ENCODE measurements at places on chromosomes 2 and 18.

DNA sequence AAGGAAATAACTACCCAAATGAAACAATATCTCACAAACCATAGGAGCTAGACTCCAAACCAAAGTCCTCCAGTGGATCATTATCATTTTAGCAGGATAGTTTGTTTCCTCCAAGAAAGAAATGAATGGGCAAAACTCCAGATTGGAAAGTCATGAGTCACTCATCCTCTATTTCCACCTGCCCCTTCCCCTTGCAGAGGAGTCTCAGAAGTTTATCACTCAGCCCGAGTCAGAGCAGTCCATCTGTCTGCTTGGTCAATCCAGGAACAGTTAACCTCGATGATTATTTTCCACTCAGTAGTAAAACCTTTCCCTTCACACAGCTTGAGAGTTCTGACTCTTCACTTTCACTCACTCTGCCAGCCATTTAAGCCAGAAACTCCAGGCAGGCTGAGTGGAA lies 462.2 kb downstream of the BCL11A start:
- no peak for DNase-seq

DNA sequence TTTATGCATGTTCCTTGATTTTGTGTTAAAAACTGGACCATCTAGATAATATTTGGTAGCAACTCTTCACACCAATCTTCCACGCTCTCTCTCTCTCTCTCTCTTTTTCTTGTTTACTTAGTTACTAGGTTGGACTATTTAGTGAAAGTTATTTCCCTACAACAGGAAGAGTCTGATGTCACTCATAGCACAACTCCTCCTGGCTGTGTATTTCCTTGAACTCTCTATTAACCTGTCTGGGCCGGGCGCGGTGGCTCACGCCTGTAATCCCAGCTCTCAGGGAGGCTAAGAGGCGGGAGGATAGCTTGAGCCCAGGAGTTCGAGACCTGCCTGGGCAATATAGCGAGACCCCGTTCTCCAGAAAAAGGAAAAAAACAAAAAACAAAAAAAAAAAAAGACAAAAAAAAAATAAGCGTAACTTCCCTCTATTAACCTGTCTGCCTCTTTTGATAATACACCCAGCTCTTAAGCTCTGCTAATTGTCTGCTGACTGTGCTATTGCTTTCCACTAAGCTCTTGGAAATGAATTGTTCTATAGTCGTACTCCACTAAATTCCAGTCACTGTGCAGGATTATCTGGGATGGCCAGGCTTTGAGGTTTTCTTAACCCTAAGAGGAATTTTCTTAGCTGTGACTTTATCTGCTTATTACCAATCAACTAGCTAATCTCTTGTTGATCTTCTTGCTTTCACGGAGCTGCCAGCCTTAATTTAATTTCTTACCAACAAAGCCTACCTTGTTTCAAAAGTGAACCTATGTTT lies 18.1 kb upstream of the CDH19 start:
- DNase-seq, result no peak

DNA sequence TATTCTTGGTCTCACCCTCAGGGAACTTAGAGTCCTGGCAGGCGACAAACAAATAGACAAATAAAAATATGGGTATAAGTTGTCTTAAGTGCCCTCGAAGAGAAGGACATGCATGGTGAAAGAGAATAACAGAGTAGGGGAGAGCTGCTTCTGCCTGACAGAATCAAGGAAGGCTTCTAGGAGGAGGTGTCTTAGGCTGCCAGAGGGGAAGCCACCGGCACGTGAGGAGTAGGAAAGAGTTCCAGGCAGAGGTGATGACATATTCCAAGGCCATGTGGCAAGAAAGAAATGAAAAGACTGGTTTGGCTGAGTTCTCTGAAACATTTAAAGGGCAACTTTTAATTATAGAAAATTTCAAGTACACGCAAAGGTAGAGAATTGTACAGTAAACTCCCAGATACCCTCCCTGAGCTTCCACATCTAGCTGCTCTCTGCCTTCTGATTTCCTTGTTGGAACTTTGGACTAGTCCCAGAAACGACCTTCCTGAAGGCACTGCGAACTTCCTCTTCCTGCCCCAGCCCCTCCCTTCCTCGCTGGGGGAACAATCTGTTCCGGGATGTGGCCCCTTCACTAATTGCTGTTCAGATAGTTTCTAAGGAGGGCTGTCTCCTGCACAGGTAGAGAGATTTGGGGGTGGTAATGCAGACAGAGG lies 91.7 kb downstream of the DYSF start:
- no peak for DNase-seq

DNA sequence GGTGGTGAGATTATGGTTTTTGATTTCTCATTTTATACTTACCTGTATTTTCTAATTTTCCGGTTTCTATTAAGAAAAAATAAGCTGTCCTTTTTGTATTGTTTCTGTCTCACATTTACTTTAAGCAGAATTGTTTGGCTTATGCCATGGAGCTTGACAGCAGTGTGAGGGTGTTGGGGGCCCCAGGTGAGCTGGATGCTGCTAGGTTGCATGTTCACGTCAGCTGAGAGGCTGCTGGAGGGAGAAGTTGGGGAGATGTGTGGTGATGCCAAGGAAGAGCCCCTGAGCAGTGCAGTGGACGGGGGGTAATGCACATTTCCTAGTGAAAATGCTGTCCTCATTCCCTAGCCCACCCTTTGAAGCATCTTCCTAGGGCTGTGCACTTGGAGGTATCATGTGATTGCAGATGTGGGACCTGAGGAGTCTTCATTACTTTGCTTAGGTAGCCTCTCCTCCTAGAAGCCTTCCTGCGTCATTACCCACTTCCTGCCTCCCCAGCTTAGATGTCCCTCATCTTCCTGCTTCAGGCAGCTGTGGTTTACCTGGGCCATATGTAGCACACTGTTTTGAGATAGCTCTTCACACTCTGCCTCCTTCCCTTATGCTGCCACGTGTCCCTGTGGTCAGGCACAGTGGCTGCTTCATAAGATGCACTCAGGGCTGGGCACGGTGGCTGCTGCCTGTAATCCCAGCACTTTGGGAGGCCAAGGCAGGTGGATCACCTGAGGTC lies 16.2 kb downstream of the ATG16L1 start:
- DNase-seq, result no peak

DNA sequence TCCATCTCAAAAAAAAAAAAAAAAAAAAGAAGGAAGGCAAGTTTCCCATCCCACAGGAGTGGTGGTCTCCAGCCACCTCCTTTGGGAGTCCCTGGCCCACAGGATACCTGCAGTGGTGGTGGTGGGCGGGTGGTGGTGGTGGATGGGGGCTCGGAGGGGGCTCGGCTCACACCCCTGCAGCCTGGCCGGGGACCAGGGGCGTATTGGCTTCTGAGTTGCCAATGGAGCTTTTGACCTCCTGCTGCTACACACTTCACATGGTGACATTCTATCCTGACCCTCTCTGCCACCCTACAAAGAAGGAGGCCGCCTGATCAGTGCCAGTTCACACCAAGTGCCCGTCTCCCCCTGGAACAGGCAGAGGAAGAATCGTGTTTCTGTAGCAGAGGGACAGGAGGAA lies 119.6 kb downstream of the NFATC1 start:
- no peak for DNase-seq

- no peak for DNase-seq
Measured at GRCh38 chr18:28485918-28486317, 309.0 kb upstream of the CDH2 start.

DNA sequence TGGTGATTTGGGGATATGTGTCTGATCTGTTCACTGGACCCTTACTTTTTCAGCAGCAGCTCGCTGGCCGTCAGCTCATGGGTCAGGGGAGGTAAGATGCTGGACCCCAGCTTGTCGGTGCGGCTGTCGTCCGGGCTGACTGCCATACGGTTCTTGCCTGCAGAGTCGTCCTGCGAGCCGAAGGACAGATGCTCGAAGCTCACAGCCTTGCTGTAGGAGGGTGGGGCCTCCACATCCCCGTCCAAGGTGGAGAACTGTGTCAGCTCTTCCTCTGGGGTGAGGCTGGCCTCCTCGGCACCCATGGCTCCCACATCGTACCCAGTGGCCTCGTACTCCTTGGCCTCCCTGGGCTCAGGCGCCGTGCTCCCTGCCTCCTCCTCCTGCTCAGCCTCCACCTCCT lies 179.5 kb downstream of the NAPG start:
- DNase-seq, result no peak

DNA sequence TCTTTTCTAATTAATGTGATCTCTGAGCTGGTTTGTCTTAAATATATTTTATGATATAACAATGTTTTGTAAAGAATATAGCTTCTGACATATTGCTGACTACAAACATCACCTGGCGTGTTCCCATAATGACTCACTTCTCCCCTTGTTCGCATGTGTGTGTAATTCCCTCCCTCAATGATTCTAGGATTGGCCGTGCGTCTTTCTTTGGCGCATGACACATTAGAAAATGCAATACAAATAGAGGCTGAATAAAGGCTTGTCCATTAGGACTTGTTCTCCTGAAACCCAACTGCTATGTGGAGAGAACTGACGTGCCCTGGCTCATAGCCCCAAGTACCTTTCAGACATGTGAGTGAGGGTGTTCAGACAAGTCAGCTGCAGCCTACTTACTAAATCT lies 159.7 kb upstream of the CDH20 start:
- no peak for DNase-seq

GRCh38 chr2:75290600-75291150 lies 91.4 kb upstream of the TACR1 start:
- DNase-seq, result no peak

GRCh38 chr2:96895032-96895745 lies 25.3 kb upstream of the SEMA4C start:
- no peak for DNase-seq

DNA sequence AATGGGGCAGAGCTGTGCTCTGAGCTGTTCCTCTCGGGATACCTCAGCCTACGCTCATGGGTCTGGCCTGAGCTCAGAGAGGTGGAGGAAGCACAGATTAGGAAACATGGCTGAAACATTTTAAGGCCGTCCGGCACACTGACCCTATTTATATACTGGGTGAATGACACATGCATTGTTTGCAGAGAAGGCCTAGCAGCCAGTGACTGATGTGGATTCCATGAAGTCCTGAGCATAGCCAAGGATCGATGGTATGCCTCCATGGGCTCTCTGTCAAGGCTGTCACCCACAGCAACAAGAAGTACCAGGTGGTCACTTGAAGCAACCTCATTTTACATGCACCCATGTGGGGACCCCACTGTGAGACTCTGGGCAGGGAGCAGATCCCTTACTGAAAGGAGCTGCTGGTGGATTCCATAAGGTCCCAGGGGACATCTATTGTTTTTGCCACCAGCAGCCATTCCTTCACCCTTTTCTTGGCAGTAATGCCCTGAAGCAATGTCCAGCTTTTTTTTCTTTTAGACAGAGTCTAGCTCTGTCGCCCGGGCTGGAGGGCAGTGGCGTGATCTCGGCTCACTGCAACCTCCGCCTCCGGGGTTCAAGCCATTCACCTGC lies 8.4 kb downstream of the PTMA start:
- no peak for DNase-seq

- DNase-seq, result peak; percentile 78
Measured at GRCh38 chr2:84160453-84160852, 298.6 kb downstream of the SUCLG1 start.

DNA sequence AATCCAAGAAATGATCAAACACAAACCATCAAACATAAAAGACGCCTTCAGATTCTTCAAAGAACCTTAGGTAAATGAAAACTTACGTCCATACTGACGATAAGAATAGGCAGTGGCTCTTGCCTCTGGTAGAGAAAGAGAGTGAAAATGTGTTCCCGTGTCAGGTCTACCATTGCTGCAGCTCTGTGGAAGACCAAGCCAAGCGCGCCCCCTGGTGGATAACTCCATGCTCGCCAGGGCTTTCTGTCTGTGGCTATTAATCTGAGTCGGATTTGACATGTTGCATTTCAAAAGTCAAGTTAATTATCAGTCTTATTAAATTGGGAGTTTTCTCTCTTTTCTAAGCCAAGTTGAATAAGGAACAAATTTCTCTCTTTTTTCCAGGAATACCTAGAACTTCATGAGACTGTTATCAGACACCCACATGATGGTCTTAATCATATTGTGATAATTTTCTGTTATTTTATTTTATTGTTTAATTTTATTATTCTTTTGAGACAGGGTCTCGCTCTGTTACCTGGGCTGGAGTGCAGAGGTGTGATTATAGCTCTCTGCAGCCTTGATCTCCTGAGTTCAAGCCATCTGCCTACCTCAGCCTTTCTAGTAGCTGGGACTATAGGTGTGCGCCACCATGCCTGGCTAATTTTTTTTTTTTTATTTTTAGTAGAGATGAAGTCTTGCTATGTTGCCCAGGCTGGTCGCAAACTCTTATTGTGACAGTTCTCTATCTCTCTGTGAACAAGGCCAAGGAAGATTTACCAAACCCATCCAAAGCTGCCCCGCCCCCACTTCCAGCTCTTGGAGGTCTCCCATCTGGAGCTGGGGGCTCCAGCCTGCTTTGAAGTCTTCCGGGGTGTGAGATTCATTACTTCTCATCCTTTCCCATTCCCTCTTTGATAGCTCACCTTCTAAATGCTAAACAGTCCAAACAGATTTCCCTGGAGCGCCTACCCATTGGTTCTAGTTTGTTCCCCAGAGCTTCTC lies 15.8 kb upstream of the ZAP70 start:
- DNase-seq, result peak; percentile 67

DNA sequence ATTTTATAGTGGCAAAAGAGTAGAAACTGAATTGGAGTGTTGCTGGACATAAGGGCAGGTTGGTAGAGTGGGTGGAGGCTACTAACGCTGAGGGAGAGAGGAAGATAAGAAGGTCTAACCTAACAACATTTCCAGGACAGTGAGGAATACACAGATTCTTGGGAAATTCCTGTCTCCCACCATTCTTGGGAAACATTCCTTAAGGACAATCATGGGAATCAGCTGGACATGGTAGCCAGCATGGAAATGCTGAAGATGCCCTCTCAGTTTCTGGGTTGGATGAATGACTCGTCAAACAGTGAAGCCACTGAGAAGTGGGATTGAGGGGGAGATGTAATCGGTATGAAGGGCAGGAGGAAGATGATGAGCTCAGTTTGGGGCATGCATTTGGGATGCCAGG lies 265.4 kb downstream of the AFF3 start:
- no peak for DNase-seq
